Epithelial cell of proximal tubule (primary cell): ENCODE measurements at places on chromosomes 3 and 15. TPM values are rescaled to one million over a fixed set of nuclear protein-coding genes. Genes with fewer than 3 reads are reported as not detected.

Gene NR1I2
- 0.14 and 0.69 TPM in 2 replicates for total RNA-seq

Gene CRYGS
- total RNA-seq = 0.43 TPM in 1 of 2 replicates, not detected in the other

Gene KCNAB1
- total RNA-seq = not detected in 2 replicates

Gene FMN1
- 2.7 and 4.3 TPM in 2 replicates for total RNA-seq

Gene TUSC2
- 39.8 and 46.6 TPM in 2 replicates for total RNA-seq

Gene DISP2
- total RNA-seq = 0.22 and 0.40 TPM in 2 replicates

Gene ARGFX
- not detected in 2 replicates for total RNA-seq

Gene CCR2
- total RNA-seq = not detected in 2 replicates

Gene UCN2
- 4.8 and 6.6 TPM in 2 replicates for total RNA-seq

Gene AGBL1
- not detected in 2 replicates for total RNA-seq

Gene PPIB
- 515 and 693 TPM in 2 replicates for total RNA-seq

Gene SUCLG2
- 44.6 and 54.3 TPM in 2 replicates for total RNA-seq

Gene ERC2
- total RNA-seq = 2.7 and 6.0 TPM in 2 replicates

Gene TGM4
- total RNA-seq = 0.07 TPM in 1 of 2 replicates, not detected in the other

Gene NPAP1
- 0.07 TPM in 1 of 2 replicates, not detected in the other for total RNA-seq

Gene POTEB3
- total RNA-seq = not detected in 2 replicates

Gene PML
- 74.8 and 78.9 TPM in 2 replicates for total RNA-seq

Gene ALDH1A2
- total RNA-seq = 18.7 and 72.1 TPM in 2 replicates

Gene TCF12
- 41.8 and 68.9 TPM in 2 replicates for total RNA-seq

Gene GOLGA8K
- 0.07 TPM in 1 of 2 replicates, not detected in the other for total RNA-seq

Gene MESP1
- total RNA-seq = 1.9 and 2.7 TPM in 2 replicates

Gene SMCO1
- not detected in 2 replicates for total RNA-seq

Gene PROS1
- 4.3 and 10.0 TPM in 2 replicates for total RNA-seq

Gene ZNF639
- total RNA-seq = 35.2 and 42.6 TPM in 2 replicates

Gene ARPP21
- not detected in 2 replicates for total RNA-seq

Gene RTP2
- not detected in 2 replicates for total RNA-seq

Gene TM6SF1
- total RNA-seq = 0.81 and 2.0 TPM in 2 replicates

Gene IMPG2
- under 0.01 TPM in 2 replicates for total RNA-seq

Gene HACD2
- 22.8 and 29.4 TPM in 2 replicates for total RNA-seq

Gene LSAMP
- 0.87 and 5.1 TPM in 2 replicates for total RNA-seq

Gene ZNF660
- total RNA-seq = 1.7 and 2.5 TPM in 2 replicates

Gene CCR5
- total RNA-seq = not detected in 2 replicates

Gene LAMB2
- total RNA-seq = 116 and 232 TPM in 2 replicates

Gene SAMMSON
- total RNA-seq = not detected in 2 replicates

Gene ST6GAL1
- 23.1 and 35.8 TPM in 2 replicates for total RNA-seq

Gene RFTN1
- total RNA-seq = 34.7 and 50.7 TPM in 2 replicates

Gene ACSBG1
- total RNA-seq = 0.07 and 0.35 TPM in 2 replicates

Gene CHRNA7
- 0.94 and 1.5 TPM in 2 replicates for total RNA-seq

Gene GP9
- not detected in 2 replicates for total RNA-seq

Gene UBA7
- total RNA-seq = 2.4 and 12.2 TPM in 2 replicates

Gene MORC1
- not detected in 2 replicates for total RNA-seq

Gene MOBP
- 0.35 TPM in 1 of 2 replicates, not detected in the other for total RNA-seq

Gene DNAH12
- total RNA-seq = not detected in 2 replicates

Gene CX3CR1
- not detected in 2 replicates for total RNA-seq

Gene DUOXA2
- total RNA-seq = not detected in 2 replicates

Gene CFAP100
- total RNA-seq = not detected in 2 replicates
